Psoas muscle (tissue), 8 donors: ENCODE measurements at places on chromosomes 7 and 10. TPM values are rescaled to one million over a fixed set of nuclear protein-coding genes. Genes with fewer than 3 reads are reported as not detected.

GRCh38 chr10:6579183-6579903 lies 733 bp downstream of the PRKCQ start:
- no peak for DNase-seq

DNA sequence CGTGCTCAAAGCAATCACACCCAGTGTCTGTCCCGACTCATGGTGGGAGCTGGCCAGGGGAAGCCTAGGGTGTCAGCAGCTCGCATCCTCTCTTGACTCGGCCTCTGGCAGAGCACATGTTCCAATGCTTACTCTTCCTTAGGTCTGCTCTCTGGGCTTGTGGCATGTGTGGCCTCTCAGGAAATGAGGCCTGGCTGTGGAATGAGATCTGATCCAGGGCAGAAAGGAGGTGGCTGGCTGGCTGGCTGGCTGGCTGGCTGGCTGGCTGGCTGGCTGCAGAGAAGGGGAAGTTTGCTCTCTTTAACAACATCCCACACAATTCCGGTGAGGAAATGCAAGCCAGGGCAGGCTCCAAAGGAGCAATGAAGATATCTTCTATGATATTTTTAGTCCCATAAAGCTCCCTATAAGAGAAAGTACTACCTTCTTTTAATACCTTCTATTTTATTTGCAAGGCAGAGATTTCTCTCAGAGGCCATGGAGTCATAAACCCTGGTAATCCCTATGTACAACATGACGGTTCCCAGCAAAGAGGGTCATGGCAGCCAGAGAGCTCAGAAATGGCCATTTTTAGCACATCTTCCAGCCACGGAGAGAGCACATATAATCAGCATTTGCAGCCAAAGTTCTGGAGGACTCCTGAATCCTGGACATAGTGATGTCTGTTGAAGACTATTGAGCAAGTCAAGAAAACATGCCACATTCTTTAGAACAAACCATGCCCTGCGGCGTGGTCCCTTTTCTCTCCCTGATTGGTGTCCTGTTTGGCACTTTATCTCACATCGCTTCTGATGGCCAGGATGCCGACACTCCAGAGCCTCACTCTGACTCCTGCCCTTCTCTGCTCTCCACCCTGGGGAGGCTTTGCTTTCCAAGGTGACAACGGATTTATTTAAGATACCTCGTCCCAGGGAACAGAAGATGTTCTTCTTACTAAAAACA lies 153.7 kb downstream of the FANK1 start:
- no peak for DNase-seq

DNA sequence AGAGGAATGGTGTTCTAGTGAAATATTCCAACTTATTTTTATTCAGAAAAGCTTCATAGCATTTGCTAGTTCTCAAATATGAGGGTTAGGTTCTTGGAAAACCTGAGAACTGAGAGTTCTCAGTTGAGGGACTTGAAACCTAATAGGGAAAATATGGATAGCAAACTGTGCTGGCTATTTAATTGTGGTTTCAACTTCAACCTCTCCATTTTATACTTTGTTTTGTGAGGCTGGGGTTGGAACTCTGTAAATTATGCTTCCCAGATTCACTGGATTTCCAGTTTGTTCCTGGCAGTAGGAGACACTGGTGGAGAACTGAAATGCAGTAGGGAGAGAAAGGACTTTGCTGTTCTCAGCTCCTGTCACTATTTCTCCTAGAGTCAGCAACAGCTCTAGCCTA lies 52.7 kb downstream of the CDK14 start:
- DNase-seq, result no peak

DNA sequence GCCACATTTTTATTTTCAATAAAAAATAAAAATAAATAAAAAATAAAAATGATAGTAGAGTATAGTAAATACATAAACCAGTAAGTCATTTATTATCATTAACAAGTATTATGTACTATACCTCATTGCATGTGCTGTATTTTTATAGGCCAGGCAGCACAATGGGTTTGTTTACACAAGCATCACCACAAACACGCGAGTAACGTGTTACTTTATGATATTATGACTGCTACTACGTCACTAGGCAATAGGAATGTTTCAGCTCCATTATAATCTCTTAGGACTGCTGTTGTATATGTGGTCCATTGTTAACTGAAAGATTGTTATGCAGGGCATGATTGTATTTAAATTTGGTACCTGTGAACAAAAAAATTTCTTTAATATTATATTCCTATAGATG lies 20.8 kb upstream of the SDHAF3 start:
- no peak for DNase-seq

Gene FZD1
- polyA plus RNA-seq, result 0.90 TPM

GRCh38 chr10:45470098-45471012 lies 96.3 kb downstream of the ALOX5 start:
- no peak for DNase-seq

- DNase-seq, result no peak
These were observed 37.8 kb downstream of the RSU1 start for GRCh38 chr10:16779384-16779915.
